ENCODE measurements at places on chromosomes 7 and 10. TPM values are rescaled to one million over a fixed set of nuclear protein-coding genes. Genes with fewer than 3 reads are reported as not detected.

The ODAD2 gene
- total RNA-seq, result 1.1 TPM

The UPK3B gene
- not detected for total RNA-seq

The TEX36 gene
- total RNA-seq, result not detected

The POLR2J3 gene
- 14.2 TPM for total RNA-seq

The EN2 gene
- total RNA-seq, result not detected

All from IMR-90 (cell line).